Gastroesophageal sphincter (tissue), 4 donors: ENCODE measurements at places on chromosomes 2 and 18.

DNA sequence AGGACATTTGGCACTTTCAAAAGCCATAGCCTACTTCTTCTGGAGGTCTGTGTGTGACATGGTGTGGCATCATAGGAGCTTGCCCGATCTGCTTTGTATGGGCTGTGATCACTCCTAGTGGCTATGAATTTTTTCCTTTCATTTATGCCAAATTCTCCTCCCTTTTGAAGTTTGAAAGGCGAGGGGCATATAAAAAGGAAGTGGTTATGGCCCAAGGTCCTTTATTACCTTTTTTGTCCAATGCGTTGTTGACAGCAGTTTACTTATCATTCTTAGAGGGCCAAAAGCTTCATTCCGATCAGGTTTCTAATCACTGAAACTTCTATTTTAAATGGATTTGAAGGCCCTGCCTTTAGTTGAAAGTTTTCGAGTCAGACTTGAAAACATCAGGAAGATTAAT lies 224.3 kb upstream of the FOSL2 start:
- no peak for ATAC-seq

- ATAC-seq: no peak
Measured at GRCh38 chr2:190582736-190583506, 48.4 kb upstream of the NEMP2 start.

- ATAC-seq: no peak
Measured at GRCh38 chr18:48897531-48897930, 53.2 kb downstream of the SMAD7 start.

DNA sequence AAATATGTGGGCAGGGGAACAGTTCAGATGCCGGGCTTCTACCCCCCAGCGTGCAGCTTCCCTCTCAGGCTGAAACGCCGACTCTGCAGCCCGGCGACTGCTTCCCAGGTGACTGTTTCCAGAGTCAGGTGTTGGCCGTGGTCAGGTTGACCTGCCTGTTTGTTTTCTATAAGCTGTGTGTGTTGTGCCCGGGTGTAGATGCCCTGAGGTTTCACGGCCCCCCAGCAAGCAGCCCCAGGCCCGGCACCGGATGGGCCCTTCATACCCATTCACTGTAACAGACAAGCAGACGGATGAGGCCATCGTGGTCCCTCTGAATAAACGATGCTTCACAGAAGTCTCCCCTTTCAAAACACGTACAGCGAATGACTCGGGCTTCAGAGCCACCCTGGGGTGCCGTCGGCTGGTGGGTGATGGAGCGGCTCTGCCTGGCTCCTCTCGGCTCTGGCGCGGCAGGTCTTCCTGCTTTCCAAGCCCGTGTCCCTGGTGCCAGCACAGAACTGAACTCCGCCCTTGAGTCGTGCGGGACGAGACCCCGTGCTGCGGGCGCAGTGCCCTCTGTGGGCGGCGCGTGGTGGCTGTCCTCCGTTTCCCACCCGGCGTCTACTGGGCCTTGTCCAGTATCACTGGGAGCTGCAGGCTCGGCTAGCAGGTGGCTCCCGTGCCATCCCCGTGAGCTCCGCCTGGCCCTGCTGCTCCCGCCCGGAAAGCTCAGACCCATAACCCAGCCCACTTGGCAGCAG lies 15.0 kb upstream of the KCNG2 start:
- ATAC-seq: no peak

DNA sequence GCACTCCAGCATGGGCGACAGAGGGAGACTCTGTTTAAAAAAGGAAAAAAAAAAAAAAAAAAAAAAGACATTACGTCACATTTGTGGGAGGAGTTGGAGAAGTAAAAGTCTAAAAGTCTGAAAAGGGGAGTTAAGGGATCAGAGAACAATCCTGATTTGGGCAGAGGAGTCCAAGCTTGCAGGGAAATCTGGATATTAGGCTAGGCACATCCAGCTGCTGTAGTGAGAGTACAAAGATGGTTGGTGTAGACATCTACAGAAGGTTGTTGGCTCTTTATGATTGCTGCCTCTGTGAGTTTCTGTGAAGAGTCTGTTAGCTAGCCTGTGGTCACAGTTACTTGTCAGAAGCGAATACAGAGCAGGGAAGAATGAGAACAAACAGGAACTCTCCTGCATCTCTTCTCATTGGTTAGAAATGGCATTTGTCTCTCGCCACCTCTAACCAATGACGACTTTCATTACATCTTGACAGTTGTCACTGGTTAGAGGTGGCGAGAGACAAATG lies 3.3 kb upstream of the OSBPL6 start:
- ATAC-seq: no peak

DNA sequence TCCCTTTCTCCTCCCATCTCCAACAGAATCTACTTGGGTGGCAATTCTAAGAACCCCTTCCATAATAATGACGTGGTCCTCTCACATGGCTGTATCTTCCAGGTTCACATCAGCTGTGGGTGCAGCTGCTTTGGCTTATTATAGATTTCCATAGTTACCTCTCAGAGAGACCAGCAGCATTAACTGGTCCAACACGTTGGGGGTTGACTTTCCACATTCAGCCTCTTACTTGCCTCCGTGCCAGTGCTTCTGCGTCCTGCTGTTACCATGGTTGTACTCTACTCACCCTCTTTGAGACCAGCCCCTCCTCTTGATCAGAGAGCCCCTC lies 570.7 kb downstream of the PLCL1 start:
- ATAC-seq: no peak
